ENCODE measurements at places on chromosomes 6 and 20.

GRCh38 chr20:49976542-49976941 is 6.2 kb upstream of the SNAI1 start:
- DNase-seq: no peak

- no peak for DNase-seq
Observed at GRCh38 chr6:151224076-151224475, 15.7 kb upstream of the AKAP12 start.

- no peak for DNase-seq
Observed at GRCh38 chr6:159128978-159129377, 40.2 kb upstream of the FNDC1 start.

DNA sequence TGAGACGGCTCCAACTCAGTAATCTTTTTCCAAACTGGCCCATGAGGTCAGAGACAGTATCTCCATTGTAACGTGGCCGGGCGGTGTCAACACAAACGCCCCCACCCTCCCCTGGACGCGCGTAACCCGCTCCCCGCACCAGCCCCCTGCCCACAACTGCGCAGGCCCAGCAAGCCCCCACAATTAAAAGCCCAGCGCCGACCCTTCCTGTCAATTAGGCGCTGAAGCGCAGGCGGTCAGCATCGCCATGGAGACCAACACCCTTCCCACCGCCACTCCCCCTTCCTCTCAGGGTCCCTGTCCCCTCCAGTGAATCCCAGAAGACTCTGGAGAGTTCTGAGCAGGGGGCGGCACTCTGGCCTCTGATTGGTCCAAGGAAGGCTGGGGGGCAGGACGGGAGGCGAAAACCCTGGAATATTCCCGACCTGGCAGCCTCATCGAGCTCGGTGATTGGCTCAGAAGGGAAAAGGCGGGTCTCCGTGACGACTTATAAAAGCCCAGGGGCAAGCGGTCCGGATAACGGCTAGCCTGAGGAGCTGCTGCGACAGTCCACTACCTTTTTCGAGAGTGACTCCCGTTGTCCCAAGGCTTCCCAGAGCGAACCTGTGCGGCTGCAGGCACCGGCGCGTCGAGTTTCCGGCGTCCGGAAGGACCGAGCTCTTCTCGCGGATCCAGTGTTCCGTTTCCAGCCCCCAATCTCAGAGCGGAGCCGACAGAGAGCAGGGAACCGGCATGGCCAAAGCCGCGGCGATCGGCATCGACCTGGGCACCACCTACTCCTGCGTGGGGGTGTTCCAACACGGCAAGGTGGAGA is at the start of the genes HSPA1A and HSPA1L:
HSPA1A (plus strand) TSS at position 519 of the 814 bp plus-strand sequence; CDS start at position 733, 214 bp downstream.
HSPA1L (minus strand) TSS at position 259 of the 814 bp plus-strand sequence. CDS start 3,311 bp downstream, outside the sequence.
- no peak for DNase-seq

DNA sequence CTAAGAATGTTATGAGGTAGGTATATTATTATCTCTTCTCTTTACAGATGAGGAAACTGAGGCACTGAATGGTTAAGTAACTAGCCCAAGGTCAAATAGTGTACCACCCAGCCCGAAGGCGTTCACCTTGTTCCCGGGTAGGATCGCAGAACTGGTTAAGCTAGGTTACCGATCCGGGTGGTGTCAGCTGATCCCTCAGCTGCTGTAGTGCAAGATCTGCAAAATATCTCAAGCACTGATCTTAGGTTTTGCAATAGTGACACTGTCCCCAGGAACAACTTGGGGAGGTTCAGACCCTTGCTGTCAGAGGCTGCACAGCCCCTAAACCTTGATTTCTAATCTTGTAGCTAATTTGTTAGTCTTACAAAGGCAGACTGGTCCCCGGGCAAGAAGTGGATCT is 28.1 kb downstream of the SLC52A3 start:
- no peak for DNase-seq

DNA sequence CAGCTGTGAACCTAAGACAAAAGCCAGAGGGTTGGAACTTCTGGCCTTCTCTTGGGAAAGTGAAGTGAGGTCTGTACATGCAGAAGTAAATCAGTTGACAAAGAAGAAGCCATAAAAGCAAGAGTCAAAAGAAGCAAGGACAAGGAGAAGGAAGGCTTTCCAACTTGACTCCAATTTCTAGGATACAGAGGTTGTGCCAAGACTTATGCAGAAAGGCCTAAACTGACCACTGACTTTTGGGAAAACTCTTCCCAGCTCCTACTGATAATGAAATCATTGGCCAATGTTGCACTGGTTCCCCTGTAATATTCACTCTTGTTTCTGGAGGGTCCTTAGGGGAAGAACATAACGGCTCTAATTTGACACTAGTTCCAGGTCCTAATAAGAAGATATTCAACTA is 29.3 kb upstream of the NT5E start:
- no peak for DNase-seq

DNA sequence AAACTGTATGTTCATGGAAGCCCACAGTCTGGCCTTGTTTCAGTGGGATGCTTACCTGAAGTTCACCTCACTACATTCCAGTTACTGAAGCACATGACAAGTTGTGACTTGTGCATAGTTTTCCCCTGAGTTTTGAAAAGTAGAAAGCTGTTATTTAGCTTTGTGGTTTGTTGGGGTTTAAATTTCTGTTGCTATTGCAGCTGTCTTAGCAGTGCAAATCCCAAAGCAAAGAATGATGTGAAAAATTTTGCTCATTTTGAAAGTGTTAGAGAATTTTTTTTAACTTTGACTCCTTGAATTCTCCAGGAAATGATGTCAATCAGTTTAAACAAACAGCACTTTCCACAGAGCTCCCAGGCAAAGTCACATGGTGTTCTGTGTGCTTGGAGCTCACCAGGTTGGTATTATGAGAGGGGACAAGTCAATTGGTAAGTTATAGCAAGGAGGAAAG is 268.4 kb downstream of the ADGRG6 start:
- no peak for DNase-seq

Measured in NCI-H2107 (cell line).